Stimulated activated CD4-positive, alpha-beta T cell treated with anti-CD3 and anti-CD28 coated beads, TNF-alpha, amount 100 ng/mL, for 1 hour (primary cell): ENCODE measurements at places on chromosomes 1 and 21.

- no peak for DNase-seq
Measured at GRCh38 chr21:44050276-44050675, 38.2 kb downstream of the TRAPPC10 start.

DNA sequence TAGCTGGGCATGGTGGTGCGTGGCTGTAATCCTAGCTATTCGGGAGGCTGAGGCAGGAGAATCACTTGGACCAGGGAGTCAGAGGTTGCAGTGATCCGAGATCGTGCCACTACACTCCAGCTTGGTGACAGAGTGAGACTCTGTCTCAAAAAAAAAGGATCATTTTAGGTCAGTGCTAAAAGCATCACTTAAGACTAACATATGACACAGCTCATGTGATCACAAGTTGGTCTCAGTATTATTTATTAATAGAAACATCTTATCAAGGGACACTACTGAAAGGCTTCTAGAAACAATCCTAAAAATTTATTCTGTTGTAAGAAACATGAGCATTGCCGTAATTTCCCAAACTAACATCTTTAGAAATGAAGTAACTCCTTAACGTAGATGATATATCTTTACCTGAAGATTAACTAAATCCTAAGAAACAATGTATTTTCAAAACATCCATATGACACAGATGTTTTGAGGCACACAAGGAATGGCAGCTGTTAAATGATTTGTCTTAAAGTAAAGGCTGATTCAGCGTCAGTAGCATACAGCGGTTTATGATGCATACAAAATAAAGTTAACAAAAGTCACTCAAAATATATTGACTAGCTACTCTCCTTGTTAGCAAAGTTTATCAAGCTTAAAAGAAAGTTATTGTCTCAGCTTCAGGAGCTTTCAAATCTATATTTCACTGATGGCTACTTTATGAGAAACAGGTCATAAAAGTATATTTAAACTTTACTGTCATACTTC, 2.6 kb downstream of the NIBAN1 start:
- DNase-seq: no peak

- DNase-seq: no peak
Measured at GRCh38 chr1:114588196-114588689, 6.8 kb upstream of the BCAS2 start.

DNA sequence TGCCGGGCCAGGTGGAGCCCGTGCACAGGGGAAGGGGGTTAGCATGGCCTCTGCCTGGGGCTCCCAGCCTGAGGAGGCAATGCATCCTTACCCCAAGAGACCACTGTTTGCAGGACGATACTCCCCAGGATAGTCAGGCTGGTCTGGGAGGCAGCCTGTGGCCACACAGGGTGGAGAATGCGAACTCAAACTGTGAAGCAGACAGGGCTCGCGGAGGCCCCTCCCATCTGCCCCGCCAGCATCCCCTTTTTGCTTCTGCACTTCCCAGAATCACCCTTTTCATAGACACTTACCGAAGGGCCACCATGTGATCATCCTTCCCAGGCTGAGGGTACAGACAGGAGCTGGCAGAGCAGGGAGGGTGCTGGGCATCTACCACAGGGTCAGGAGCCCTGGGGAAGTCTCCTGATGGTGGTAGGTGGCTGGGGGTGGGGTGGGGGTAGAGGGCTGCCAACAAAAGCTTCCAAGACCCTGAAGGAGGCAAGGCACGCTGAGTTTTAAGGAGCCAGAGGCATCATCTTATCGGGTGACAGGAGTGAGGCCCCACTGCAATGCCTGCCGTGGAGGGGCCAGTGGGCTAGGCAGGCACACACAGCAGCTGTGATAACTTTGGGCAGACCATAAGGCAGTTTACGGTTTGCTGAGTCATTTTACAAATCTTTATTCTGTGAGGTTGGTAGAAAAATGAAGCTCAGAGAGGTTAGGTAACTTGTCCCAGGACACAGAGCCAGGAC, 31.3 kb upstream of the BTG2 start:
- no peak for DNase-seq

DNA sequence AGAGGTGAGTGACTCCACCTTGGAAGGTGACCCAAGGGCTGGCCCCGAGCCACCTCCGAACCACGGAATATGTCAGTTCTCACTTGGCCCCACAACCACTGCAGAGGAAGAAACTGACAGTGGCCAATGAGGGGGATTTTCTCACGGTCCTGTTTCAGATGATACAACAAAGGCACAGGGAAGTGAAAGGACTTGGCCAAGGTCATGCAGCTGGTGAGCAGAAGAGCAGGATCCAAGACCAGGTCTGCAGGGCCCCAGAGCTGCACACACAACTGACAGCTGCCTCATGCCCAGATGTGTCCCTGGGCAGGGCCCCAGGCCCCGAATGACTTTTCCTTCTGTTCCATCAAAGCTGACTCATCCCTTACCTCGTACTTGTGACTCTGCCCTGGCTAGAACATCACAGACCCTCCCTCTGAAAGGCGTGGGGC, 25.8 kb upstream of the EVA1B start:
- DNase-seq: no peak

DNA sequence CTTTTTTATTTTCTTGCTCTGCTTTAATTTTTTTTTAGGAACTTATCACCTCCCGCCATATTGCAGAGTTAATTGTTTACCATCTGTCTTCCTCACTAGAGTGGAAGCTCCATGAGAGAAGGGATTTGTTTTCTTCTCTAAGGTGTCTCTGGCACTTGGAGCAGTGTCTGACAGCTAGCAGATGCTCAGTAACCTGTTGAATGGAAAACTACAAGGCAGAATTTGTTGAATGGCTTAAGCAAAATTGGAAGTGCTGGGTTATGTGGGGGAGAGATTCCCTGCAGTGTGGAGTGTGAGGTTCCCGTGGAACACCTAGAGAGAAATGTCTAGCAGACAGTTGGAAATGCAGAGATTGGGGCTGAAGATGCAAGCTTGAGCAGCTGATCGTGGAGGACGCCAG, 59.5 kb upstream of the PARP1 start:
- DNase-seq: no peak

DNA sequence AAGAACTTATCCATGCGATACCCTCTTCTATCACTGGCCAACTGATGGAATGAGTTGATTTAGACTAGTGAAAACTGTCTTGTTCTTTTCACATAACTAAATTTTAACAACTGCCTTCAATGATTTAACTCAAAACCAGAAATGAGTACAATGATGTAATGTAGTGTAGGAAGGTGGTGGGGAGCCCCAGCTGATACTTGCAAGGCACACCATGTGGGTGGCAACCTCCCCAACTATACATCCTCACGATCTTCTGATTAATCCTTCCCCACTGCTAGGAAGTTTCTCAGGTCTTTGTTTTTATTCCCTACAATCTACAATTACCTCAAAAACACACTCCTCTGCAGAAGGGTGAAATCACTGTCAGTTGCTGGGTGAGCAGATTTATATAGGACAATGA, 100.7 kb downstream of the KCTD3 start:
- DNase-seq: no peak

GRCh38 chr1:86596741-86597290, 49.9 kb downstream of the CLCA4 start:
- no peak for DNase-seq

GRCh38 chr1:15626269-15626950, 9.2 kb downstream of the DDI2 start:
- DNase-seq: no peak

DNA sequence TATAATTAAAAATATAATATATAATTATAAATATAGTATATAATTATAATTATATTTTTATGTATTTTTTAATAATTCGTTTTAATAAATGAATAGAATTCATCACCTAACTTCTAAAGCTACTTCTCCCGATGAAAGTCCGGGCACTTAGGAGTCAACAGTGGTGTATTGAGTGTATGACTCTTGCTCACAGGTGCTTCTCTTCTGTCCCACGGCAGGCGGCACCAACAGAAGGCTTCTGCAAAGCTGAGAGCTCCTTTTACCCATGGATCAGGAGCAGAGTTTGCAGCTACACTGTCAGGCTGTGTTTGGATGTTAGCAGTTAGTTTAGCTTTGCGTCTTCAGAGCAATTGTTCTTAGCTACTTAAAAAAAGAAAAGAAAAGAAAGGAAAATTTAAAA, 122.4 kb downstream of the LIPI start:
- DNase-seq: no peak

- DNase-seq: no peak
Measured at GRCh38 chr1:106910798-106911197, 145.7 kb upstream of the PRMT6 start.

DNA sequence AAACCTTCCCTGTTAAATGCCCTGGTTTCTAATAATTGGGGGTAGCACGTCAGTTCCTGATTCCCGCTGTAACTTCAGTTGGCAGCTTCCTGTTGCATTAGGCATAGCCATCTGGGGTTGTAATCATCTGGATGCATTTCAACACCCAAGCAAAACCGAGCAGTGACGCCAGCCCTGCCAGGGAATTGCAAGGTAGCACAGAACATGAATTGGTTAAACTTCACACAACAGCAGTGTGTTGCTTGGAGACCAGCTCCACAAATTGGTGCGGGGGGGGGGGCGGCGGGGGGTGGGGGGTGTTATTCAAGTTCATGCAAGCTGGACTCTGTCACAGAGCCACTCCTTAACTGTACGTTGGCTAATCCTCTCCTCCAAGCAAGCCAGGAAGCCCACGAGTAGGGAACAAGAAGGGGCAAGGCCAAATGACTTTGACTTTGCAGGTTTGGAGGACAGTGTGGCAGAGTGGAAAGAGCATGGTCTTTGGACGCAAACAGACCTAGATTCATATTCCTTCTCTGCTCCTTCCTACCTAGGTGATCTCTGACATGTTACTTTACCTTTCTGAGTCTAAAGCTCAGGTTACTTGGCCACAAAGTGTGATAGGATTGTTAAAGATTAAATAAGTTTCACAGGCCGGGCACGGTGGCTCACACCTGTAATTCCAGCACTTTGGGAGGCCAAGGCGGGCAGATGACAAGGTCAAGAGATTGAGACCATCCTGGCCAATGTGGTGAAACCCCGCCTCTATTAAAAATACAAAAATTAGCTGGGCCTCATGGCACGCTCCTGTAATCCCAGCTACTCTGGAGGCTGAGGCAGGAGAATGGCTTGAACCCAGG, 4.7 kb downstream of the LAX1 start:
- DNase-seq: no peak

DNA sequence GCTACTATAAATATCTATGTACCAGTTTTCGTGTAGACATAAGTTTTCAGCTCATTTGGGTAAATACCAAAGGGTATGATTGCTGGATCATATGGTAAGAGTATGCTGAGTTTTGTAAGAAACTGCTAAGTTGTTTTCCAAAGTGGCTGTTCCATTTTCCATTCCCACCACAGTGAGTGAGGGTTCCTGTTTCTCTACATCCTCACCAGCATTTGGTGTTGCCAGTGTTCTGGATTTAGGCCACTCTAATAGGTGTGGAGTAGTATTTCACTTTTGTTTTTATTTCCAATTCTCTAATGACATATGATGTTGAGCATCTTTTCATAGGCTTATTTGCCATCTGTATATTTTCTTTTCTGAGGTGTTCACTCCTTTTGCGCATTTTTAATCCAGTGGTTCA, 112.2 kb downstream of the GALNT2 start:
- no peak for DNase-seq

DNA sequence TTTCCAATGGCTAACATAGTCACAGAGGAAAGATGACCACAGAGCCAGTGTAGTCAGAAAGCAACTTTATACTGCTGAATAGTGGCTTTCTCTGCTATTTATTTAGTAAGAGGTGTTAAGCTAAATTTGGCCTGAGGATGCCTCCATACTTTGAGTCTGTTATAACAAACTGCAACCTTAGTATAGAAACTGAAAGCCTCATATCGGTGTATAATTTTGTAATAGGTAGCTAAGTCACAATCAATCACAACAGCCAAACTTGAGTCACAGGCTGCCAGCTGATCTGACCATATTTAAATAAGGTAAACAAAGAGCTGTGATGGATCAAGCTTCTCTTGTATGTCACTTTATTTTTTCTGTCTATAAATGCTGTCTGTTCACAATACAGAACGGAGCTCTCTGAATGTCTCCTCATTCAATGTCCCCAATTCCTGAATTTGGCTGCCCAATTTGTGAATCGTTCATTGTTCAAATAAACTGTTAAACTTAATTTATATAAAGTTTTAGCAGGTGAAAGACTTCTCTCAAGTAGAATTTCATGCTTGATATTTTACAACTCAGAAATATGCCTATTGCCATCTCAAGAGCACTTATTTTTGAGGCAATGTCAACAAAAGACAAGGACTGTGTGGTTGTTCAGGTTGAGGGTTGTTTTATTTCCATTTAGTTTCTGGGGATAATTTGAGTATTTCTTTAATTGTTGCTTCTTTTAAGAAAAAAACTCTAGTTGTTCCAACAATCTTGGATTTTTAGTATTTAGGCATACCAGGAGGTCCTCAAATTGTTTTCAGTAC, 339.7 kb upstream of the B3GALT2 start:
- DNase-seq: no peak

- DNase-seq: peak; percentile 53
Measured at GRCh38 chr1:1435106-1435903, at the start of gene VWA1. Gene VWA1 (plus strand): TSS chr1:1435690. CDS start chr1:1435749, 59 bp downstream.

DNA sequence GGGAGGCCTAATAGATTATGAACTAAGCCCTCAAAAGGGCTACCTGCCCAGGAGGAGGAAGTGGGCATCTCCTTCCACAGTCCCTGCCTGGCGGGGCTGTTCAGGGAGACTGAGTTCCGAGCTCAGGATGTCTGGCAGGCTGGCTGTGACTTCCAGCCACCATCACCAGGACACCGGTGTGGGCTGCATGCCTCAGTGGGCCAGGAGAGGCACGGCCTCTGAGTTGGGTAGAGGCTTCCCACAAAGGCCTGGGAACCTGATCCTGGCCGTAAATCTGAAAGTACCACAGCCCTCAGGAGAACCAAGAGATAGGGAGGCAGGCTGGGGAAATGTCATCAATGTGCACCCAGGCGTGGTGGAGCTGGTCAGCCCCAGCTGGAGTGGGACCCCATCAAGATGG, 29.1 kb downstream of the NTPCR start:
- no peak for DNase-seq

GRCh38 chr1:174953285-174954072, 46.3 kb upstream of the CACYBP start:
- DNase-seq: no peak

DNA sequence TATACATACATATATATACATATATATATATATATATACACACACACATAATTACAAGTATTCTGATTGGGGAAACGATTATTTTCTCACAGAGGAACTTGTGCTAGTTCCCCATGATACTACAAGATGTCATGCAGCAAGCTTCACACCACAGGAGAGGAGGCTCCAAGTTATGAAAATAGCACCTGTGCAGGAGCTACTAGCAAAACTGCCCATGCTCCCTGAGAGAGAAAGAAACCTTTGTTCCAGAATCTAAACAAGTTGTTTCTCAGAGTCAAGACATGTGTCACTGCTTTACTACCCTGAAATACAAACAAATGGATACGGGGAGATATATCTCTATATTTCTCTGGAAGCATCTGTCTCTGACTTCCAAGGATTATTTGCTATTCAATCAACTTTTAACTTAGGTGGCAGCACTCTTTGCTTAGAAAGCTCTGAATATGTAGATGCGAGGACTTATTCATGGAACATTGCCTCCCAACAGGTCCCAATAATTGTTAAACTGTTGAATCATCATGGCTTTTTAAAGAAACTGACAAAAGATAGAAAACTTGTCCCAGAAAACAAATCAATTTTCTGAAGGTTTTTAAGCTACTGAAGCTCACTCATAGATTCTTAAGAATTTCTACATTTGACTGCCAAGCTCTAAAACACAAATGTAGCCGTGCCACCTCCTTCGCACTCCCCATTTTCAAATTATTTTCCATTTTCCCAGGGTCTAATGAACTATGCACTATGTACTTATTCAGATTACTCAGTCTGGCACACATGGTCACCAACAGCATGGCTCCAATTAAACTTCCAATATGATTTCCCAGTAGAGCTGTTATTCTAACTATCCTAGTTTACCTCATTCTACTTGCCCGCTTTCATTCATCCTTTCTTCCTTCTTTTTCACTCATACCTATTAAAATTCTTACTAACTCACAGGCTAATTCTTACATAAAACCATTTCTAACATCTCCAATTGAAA, 929.1 kb downstream of the LTN1 start:
- no peak for DNase-seq
